ENCODE measurements at places on chromosomes 7 and 10.

DNA sequence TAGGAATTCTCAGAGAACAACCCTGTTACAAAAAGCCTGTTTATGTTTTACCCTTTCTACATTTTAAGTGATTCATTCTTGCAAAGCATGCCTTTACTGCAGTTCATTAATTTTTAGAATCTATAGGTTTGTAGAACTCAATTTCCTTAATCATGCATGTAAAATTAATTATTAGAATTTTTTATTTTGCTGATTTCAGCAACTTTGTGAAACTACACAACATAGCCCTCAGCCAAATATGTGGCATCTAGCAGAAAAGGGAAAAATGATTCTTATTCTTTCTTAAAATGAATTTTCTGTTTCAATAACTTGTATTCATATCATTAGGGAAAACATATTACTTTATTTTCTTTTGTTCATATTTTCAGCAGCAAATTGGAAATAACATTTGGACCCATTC lies 392.9 kb upstream of the PFKP start:
- no peak for DNase-seq

DNA sequence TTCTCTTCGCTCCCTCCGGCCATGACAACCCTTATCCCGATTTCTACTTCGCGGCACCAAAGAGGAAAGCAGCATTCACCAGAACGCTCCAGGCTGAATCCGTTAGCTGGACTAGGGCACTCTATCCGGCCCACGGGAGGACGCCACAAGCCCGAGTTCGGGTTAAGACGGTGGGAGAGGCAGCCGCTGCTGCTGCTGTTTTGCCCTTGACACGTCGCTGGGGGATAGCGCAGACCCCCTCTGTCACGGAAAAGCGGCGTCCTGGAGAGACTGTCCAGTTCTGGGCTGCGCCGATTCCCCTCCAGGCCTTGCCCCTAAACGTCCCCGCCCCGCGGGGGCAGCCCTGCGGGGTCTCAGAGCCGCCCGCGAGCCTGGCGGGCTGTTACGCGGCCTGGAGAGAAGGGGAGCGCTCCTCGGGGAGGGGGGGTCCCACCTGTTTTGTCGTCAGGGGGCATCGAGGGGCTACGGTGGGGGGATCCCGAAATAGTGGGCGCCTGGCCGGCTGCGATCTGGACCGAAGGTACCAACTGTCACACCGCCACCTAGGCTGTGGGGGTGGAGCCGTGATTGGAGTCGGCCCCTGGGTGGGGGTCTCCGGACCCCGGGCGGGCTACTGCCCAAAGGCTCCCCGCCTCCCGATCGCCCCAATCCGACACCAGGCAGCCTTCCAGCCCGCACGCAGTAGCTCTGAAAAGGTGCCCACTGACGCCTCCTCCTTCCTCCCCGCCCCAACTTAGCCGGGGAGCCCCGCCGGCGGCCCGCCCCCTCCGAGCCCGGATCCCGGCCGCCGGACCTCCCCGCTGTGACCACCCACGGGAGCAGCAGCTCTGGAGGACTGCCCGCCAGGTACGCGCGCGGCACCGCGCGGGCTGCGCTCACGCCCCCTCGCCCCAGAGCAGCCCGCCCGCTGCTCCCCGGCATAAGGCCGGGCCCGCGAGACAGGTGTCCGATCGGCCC lies 772 bp downstream of the SGMS1 start:
- no peak for DNase-seq

DNA sequence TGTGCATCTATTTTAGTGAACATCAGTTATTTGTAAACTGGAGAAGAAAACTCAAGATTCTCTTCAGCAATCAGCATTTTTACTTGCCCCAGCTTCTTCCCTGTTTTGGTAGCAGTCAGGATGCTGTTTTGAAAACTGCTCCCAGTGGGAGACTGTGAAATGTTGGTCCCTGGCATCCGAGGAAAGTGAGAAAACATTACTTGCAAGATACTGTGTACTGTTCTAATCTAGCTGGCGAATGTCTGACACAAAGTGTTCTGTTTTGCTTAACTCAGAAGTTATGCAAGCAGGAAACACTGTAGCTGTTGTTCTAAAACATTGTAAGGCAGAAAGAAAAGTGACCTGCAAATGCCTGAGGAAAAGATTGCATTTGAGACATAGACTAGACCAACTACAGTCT lies 171.8 kb upstream of the POM121L12 start:
- DNase-seq, result no peak

- no peak for DNase-seq
These were observed 49.9 kb downstream of the PITRM1 start for GRCh38 chr10:3122486-3123205.

DNA sequence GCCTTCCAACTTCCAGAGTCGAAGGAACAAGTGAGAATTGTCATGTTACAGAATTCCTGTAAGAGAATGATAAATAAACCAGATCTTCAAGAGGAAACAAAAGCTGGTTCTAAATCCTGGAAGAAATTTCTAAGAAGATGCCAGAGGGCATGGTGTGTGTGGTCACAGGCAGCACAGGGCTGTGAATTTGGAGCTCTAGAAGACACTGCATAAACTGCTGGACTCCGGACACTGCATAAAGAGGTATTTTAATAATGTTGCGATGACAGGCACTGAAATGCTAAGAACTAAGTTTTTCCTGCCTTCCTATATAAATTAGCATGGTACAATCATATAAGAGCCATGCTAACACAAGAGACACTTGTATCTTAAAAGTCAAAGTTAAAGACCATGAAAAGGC lies 86.0 kb downstream of the LARP4B start:
- DNase-seq, result no peak

GRCh38 chr7:37113661-37114355 lies 334.9 kb downstream of the ELMO1 start:
- no peak for DNase-seq

DNA sequence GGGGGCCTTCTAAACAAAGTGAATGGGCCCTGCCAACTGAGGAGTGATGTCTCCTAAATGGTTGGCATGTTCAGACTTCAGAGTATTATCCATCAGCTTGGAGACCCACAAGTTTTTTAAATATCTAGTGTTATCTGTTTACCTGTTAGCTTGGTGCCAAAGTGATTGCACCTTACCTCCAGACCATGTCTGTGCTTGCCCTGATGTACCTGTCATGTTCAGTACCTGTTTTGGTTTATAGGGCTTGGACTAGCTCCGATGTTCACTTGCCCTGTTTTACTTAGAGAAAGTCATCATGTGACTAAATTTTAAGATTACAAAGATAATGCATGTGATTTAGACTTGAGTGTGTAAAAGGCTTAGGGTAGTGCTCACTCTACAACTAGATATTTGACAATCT lies 67.7 kb downstream of the CNNM2 start:
- DNase-seq, result no peak

- DNase-seq, result no peak
These were observed 21.5 kb downstream of the INSYN2A start for GRCh38 chr10:127174866-127175265.

DNA sequence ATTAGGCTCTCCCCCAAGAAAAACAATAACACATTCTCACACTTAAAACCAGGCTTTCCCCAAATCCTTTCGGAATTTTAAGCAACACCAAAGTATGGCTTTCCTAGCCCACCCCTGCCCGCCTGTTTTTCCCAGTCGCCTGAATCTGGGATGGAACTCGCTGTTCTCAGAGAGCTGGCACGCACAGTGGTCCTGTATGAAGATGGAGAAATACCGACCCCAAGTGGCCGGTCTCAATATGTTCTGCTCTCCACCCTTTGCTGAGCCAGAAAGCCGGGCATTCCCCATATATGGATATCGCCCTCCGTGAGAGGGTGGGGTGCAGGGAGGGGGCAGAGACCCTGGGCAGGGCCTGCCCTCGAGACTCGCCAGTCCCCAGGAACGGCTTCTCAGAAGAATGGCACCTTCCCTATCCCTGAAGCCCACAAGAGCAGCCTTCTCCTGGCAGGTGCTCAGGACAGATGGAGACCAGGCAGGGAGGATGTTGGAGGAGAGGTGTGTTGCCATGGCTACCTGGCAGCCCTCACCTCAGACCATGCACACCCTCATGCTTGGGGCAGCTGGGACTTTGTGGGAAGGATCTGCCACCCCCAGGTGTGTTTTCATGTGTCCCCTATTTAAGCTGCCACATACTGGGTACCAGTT lies 3.4 kb downstream of the TACR2 start:
- no peak for DNase-seq

- DNase-seq, result no peak
These were observed 76.8 kb upstream of the FRMD4A start for GRCh38 chr10:14407567-14407966.

- no peak for DNase-seq
These were observed 100.1 kb upstream of the COL1A2 start for GRCh38 chr7:94294471-94295131.

DNA sequence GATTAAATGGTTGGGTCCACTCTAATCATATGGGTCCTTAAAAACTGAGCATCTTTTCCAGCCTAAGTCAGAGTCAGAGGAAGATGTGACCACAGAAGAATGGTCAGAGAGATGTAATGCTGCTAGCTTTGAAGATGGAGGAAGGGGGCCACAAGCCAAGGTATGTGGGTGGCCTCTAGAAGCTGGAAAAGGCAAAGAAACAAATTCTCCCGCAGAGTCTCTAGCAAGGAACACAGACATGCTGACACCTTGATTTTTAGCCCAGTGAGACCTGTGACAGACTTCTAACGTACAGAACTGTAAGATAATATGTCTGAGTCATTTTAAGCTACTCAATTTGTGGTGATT lies 1.5 kb upstream of the EXOC6 start:
- DNase-seq, result no peak
